Neural progenitor cell (in vitro differentiated cells): ENCODE measurements at places on chromosomes 2 and 18.

GRCh38 chr18:32405588-32405987, 65.1 kb downstream of the GAREM1 start:
- DNase-seq, result no peak

DNA sequence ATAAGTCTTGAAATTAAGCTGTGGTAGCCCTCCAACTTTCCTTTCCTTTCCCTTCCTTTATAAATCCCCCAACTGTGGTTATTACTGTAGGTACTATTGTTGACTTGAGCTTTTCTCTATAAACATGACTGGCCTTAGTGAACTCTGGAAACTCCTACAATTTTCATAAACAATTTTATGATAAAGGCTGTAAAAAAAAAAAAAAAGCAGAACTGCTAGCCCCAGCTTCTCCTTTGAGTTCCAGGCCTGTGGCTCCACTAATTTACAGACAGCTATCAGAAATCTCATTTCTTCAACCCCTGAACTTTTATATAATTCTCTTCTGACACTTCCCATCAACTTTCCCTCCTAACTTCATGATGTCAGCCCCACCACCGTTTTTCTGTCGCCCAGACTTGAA, 174.3 kb downstream of the IKZF2 start:
- no peak for DNase-seq

GRCh38 chr2:166900700-166901099, 12.4 kb downstream of the XIRP2 start:
- peak; percentile 64 for DNase-seq

- DNase-seq, result no peak
These were observed 12.8 kb downstream of the EPG5 start for GRCh38 chr18:45954070-45954934.

DNA sequence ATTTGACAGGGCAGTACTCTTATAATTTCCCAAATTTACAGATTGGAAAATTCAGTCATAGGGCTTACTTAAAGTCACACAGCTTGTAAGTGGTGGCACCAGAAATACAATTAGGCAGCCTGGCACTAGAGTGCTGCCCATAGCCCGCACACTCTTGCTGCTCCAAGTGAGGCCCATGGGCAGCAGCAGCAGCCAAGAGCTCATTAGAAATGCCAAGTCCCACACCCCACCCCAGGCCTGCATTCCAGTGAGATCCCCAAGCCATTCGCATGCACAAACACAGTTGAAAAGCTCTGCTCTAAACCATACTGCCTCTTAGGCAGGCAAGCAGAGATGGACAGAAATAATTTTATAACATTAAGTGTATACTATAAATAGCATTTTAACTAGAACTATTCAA, 379.3 kb upstream of the PKDCC start:
- DNase-seq, result peak; percentile 47

DNA sequence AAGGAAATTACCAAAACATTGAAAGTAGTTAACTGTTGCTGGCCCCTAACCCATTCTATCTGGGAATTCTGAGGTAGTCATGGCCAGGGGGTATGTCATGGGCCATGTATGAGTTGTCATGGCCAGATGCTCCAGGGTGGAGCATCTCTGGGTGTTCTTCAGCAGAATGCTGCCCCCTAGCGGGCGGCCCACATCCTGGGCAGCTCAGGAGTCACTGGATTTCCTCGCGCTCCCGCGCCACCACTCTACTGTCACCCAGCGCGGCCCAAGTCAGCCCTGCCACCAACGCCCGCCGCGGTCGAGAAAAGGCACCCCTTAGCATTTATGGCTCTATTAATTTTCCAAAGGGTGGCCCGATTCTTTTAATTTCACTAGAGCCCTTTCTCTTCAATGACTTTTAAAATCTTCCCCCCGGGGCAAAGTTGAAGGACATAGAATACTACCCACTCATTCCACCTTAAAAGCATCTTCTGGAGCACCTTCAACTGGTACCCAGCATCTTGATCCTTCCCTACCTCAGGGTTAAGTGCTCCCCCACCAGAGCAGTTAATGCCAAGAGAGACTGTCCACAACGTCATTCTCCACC, 41.6 kb downstream of the PKDCC start:
- DNase-seq, result peak; percentile 82

GRCh38 chr2:224734949-224735348, 18.8 kb upstream of the CCDC195 start:
- DNase-seq, result no peak

DNA sequence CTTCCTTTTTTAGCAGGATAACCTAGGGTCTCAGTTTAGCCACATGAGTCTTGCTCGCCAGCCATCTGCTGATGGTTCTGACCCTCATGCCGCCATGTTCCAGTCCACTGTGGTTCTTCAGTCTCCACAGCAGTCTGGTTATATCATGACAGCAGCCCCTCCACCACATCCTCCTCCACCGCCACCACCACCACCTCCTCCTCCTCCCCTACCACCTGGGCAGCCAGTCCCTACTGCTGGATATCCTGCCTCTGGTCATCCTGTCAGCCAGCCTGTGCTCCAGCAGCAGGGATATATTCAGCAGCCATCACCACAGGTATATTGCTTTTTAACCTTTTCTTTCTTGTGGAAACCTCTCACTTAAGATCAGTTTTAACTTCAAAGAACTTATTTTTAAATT, 89.9 kb upstream of the UBXN4 start:
- DNase-seq, result no peak
